Activated CD4-positive, alpha-beta T cell treated with anti-CD3 and anti-CD28 coated beads, Interleukin-2, amount 10 ng/mL, durations not matched to agents 24 days and 14 days (primary cell): ENCODE measurements at places on chromosomes 1 and 21. TPM values are rescaled to one million over a fixed set of nuclear protein-coding genes. Genes with fewer than 3 reads are reported as not detected.

DNA sequence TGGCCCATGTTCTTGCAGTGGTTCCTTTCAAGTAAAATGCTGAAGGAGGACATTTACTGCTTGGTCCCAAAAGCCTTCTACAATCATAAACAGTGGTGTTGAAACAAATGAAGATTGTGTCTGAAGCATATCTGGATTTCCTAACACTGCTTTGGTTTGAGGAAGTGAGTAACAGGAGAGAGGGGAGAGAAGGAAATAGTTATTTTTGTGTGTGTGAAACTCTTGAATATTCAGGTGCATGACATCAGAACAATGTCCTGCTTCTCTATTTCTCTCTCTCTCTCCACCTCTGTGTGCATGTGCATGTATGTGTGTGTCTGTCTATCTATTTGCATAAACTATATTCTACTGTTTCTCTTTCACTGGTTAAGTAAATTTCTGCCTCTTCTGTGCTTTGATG, 61.4 kb upstream of the TNFSF18 start:
- H3K27me3 ChIP-seq = peaks cover 3% of the 10 kb centered on the region
- no peak for DNase-seq
- H3K4me1 ChIP-seq = no peaks in the 10 kb centered on the region
- H3K4me3 ChIP-seq = no peak overlapping the region
- no peaks in the 10 kb centered on the region for H3K36me3 ChIP-seq
- no peak overlapping the region for H3K27ac ChIP-seq

CRYBG2 gene
- 1.1 and 1.4 TPM in 2 replicates for total RNA-seq

DNA sequence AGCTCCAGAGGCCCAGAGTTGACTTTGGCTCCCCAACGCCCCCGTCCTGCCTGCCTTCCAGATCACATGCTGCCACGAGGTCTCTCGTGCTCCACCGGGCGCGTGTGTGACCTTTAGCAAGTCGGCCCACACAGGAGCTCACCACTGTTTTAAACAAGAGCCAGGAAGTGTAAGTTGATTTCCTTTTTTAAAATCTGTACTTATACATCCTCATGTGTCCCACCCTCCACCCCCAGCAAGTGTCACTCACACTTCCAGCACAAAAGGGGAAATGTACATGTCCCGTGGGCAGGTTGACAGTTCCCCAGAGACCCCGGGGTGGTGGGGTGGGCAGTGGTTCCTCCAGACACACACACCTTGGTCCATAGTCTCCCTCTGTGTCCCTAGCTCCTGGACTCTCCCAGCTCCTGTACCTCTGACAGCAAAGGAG, 84.4 kb downstream of the STUM start:
- H3K27ac ChIP-seq = peak overlapping the region; percentile 84
- no peaks in the 10 kb centered on the region for H3K27me3 ChIP-seq
- H3K4me1 ChIP-seq = peaks cover 40% of the 10 kb centered on the region
- DNase-seq = no peak

HAPLN2 gene
- not detected in 2 replicates for total RNA-seq

GRCh38 chr1:224637515-224637914, 21.4 kb downstream of the CNIH3 start:
- H3K4me3 ChIP-seq = no peak overlapping the region
- DNase-seq = no peak
- no peak overlapping the region for H3K27ac ChIP-seq
- H3K27me3 ChIP-seq = peaks cover 24% of the 10 kb centered on the region
- no peaks in the 10 kb centered on the region for H3K36me3 ChIP-seq

DNA sequence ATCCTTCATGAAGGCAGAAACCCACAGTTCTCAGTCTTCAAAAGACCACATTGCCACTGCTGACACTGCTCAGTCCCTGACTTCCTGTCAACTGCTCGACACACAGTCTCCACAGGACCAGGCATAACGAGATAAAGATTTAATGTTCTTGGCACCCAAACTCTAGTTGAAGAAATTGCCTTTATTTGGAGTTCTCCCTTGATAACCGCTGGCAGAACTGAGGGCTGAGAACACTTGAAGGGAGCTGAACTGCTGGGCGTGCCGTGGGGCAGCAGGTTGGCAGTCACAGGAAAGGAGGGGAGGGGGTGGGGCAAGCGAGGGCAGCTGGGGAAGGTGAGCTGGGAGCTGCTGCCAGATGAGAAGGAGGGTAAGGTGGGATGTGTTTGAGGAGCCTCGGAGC, 15.9 kb downstream of the HENMT1 start:
- DNase-seq = peak; percentile 84
- peaks cover 32% of the 10 kb centered on the region for H3K36me3 ChIP-seq
- H3K4me3 ChIP-seq = peak overlapping the region; percentile 82
- H3K4me1 ChIP-seq = peaks cover 59% of the 10 kb centered on the region

GRCh38 chr1:68221001-68221979, 11.0 kb downstream of the WLS start:
- no peak overlapping the region for H3K27ac ChIP-seq
- H3K36me3 ChIP-seq = no peaks in the 10 kb centered on the region
- DNase-seq = no peak
- no peak overlapping the region for H3K4me3 ChIP-seq
- H3K4me1 ChIP-seq = no peaks in the 10 kb centered on the region

- peaks cover 2% of the 10 kb centered on the region for H3K27me3 ChIP-seq
- H3K4me1 ChIP-seq = peaks cover 6% of the 10 kb centered on the region
- no peak overlapping the region for H3K27ac ChIP-seq
- DNase-seq = no peak
These were observed 100.1 kb downstream of the C1orf21 start for GRCh38 chr1:184486761-184487445.
